ENCODE measurements at places on chromosomes 4 and X.

GRCh38 chr4:168480931-168481611 lies 779 bp upstream of the DDX60L start:
- peak; percentile 83 for DNase-seq

- no peak for DNase-seq
Measured at GRCh38 chrX:39957816-39958566, 139.8 kb downstream of the BCOR start.

DNA sequence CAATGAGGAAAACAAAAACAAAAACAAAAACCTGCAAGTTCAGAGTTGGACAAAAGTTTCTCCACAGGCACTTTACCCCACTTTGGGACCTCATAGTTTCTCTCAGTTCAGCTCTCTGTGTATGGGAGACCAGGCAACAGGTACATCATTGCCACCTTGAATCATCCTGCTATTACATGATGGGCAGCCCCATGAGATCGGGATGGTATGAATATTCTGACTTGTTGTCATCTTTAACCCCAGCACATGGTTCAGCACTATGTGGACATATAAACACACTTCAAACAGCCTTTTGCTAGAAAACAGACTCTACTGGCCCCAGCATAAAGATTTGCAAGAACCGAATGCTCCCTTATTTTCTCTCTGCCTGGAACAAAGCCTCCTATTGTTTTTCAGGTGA lies 176.9 kb upstream of the SCML1 start:
- DNase-seq = no peak

GRCh38 chrX:54540289-54540688 lies 10.3 kb downstream of the GNL3L start:
- peak; percentile 55 for DNase-seq

DNA sequence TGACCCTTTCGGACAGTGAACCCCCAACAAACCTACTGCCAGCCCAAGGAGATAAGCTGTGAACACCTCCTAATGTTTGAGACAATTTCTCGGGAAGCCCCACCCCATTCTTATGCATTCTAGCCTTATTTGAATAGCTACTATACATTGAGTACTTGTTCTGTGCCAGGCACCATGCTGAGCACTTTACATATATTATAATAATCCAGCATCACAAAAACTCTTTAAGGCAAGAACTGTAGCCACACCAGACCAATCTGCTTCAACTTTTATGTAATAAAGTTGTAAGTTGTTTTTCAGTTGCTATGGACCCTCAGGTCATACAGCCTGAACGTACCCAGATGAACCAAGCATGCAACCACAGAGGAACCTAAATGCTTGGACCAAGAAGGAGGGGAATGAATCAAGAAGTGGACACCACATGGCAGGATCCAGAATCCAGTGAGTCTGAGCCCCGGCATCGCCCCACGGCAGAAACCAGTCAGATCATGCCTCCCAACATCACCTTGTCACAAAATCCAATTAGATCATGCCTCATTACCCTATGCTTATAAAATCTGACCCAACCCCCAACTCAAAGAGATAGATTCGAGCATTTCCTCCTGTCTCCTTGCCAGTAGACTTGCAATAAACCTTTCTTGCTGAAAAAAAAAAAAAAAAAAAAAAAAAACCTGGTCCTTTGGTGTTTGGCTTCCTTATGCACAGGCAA lies 225.0 kb downstream of the QDPR start:
- no peak for DNase-seq

- no peak for DNase-seq
Measured at GRCh38 chr4:94448815-94449375, 2.8 kb upstream of the PDLIM5 start.

DNA sequence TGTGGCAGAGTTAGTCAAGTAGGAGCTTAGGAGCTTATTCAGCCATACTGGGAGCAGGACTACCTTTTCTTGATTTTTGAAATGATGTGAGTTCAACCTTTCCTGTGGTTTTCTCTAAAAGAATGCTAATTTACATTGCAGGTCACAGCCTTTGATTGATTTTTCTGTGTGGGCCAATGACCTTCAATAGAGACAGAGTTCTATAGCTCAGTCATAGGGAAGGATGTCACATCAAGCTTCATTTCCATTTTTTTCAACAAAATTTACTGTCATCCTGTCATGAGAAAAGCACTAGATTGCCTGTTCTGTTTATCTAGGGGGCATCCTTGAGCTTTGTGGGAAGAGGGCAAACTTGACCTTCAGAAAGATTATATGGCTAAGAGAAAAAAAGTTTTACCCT lies 448.7 kb downstream of the MID1IP1 start:
- no peak for DNase-seq

- DNase-seq = no peak
Measured at GRCh38 chrX:48781705-48782104, 4.7 kb upstream of the GATA1 start.

DNA sequence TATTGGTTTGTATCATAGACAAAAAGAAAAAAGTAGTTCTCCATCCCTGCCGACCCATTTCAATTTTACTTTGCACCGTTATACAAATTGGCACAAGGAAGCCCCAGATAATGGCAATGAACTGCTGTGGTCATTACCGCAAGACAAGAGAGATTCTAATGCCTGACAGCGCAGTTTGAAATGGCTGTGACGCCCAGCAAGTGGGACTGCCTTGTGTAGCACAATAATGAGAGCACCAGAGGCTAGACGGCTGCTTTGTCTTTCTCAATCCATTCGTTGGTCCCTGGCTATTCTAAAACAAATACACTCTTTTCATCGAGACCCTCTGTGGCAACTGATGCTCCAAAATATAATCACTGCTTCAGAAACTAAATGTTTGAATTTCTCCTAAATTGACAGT lies 192.4 kb upstream of the NEIL3 start:
- no peak for DNase-seq

- DNase-seq = peak; percentile 26
Measured at GRCh38 chr4:184647266-184648053, 1.8 kb downstream of the CASP3 start.

GRCh38 chr4:37023504-37023903 lies 221.0 kb upstream of the NWD2 start:
- DNase-seq = no peak

- no peak for DNase-seq
Measured at GRCh38 chr4:55176497-55176896, 51.1 kb upstream of the KDR start.

GRCh38 chr4:7429069-7429416 lies 5.7 kb downstream of the PSAPL1 start:
- DNase-seq = no peak

DNA sequence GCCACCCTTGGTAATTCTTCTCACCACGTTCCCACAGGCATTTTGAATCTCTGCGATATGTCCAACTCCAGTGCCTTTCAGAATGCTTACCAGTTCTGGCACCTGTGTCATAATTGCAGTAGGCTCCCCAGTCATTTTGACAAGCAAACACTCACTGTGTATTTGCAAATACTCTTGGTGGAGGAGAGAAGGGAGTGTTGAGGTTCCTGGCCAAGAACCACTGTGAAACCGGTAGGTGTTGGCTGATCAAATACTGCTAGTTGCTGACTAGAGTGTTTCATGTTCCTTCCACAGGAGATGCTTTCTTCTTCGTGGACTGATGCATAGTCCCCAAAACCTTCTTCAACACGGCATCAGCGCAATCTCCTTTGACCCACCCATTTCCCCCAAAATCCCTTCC lies 16.0 kb upstream of the NLGN4X start:
- no peak for DNase-seq

DNA sequence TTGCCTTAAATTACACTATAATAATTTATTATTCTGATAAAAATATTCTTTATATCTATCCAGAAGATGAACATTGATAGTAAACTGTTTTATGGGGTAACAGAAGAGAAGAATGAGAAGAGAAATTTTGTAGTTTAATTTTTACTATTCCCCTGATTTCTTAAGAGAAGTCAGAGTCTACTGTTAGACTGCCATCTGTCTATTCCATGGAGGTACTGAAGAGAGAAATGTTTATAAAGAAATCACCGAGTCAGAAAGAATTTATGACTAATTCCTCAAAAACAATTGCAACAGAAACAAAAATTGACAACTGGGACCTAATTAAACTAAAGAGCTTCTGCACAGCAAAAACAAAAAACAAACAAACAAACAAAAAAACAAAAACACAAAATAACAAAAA lies 149.9 kb downstream of the FGF16 start:
- DNase-seq = peak; percentile 34

GRCh38 chr4:3424522-3425095 lies 17.2 kb upstream of the HGFAC start:
- no peak for DNase-seq

- no peak for DNase-seq
Measured at GRCh38 chr4:5857199-5857598, 35.7 kb downstream of the CRMP1 start.

DNA sequence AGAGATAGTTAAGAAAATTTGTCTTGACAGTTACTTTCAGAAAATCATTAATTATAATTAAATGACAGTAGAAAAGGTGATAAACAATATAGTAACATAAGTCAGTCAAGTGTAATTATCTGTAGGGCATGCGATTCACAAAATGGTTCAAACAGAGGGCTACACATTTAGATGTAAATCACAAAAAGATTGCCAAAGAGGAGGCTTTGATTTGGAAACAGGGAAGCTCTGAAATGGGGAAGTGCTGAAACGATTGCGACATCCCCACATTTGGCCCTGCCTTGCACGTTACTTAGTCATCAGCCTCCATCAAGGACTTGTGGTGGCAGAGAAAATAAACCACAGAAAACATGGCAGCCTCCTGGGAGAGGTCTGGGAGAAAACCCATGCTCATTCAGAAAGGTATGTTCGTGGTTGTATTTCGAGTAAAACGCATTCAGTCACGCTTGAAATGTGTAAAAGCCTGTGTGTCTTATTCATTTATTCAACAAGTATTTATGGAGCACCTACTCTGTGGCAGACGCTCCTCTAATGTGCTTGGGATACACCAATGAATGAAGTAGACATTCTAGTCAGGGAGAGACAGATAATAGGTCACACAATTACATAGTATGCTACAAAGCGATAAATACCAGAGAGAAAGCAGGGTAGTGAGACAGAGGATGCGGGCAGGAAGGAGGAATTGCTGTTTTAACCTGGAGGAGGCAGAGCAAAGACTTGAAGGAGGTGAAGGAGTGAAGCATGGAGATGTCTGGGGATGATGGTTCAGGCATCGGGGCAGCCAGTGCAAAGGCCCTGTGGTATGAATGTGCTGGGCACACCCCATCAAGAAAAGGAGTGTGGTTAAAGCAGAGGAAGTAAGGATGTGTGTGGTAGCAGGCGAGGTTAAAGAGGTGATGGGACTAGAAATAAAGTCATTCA lies 7.8 kb downstream of the RBM47 start:
- DNase-seq = peak; percentile 98

GRCh38 chrX:101411984-101412383 lies 4.0 kb downstream of the HNRNPH2 start:
- DNase-seq = no peak

DNA sequence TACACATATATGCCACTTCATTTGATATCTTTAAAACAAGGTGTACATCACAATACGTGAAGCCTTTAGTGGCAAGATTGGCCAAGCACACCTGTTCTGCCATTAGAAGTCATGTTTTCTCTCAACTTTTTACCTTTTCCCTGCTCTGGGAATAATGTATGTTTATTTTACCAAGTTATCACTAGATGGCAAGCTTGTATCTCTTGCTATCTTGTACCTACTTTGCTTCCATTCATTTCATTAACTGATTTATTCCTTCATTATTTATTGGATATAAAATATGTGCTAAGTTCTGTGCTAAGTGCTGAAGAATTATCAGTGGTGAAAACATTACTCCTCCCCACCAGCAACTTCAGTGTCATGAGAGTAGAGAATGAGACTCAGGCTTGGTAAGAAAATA lies 245.5 kb downstream of the ANK2 start:
- DNase-seq = no peak

DNA sequence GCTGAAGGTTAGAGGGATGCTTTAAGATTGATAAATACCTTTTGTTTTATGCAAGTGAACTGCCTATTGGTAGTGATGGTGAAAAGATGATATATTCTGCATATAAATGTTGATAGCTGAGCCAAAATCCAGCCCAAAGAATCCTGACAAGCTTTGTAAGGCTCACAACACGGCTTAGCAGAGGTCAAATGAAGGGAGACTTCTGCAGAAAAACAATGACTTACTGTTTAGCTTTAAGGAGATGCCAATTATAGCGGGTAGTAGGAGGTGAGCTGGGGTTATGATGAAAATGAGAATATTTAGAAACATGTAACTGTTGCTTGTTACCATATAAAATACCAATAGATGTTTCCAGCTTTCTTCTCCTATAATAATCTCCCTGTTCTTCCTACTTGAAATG lies 97.1 kb downstream of the AFF1 start:
- no peak for DNase-seq

DNA sequence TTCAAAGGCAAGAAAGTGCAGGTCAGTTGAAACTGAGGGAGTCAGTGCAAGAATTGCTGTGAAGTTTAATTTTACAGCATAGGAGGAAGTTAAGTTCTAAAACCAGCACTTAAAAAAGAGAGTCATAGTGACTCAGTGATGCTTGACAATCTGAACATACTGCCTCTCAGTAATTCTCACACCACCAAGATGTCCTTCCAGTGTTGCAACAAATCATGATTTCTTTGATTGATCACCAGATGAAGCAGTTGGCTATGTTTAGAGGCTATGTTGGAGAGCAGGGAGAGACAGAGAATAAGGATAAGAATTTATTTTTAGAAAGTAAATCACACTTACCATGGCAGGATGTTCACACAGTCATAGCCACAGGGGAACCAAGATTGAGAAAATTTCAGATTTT lies 13.2 kb downstream of the TRIM2 start:
- DNase-seq = no peak

GRCh38 chr4:23268072-23268771 lies 575.5 kb downstream of the GBA3 start:
- no peak for DNase-seq

DNA sequence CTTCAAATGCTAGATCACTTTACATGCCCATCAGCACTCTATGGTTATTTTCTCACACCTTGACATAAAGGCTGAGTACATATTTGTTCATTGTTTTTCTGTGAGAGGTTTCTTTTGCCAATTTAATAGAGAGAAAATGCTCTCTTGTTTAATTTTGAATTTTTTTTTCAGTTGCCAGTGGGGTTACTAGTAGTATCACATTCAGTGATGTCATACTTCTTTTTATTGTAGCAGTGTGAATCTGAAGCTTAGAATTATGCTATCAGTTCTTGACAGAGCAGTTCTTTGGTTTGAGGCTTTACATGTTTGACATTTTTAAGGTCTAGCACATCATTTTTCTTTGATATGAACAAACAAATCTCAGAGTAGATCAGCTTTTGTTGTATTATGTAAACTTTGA lies 185.4 kb downstream of the NWD2 start:
- DNase-seq = no peak

GRCh38 chr4:168811786-168812651 lies 198.0 kb downstream of the CBR4 start:
- peak; percentile 81 for DNase-seq
